Activated CD4-positive, alpha-beta memory T cell treated with anti-CD3 and anti-CD28 coated beads for 36 hours (primary cell): ENCODE measurements at places on chromosomes 5 and 9.

DNA sequence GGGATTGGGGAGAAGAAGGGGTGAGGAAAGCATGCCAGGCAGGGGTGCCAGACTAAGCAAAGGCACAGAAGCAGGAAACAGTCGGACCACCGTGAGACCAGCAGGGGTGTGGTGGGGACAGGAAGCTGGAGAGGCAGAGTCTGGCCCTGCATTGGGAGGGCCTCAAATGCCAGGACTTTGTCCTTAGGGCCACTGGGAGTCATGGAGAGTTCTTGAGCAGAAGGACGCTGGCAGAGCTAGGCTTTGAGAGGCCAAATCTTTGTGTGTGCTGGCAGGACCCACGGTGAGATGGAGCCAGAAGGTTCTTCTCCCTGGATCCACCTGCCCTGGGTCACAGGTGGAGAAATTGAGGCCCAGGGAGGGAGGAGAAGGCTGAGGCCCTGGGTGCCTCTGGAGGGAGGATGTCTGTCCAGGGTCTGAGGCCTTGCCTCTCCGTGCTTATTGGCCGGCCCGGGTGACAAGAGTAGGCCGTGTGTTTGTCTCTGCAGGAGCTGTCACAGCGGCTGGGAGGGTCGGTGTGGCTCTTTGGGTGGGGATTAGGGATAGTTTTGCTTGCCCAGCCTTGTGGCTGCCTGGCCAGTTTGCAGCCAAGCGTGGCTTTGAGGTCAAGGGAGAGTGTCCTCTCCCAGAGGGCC is 1.8 kb upstream of the ENG start:
- DNase-seq = no peak

- no peak for DNase-seq
Observed at GRCh38 chr5:130061746-130062145, 157.5 kb downstream of the CHSY3 start.

DNA sequence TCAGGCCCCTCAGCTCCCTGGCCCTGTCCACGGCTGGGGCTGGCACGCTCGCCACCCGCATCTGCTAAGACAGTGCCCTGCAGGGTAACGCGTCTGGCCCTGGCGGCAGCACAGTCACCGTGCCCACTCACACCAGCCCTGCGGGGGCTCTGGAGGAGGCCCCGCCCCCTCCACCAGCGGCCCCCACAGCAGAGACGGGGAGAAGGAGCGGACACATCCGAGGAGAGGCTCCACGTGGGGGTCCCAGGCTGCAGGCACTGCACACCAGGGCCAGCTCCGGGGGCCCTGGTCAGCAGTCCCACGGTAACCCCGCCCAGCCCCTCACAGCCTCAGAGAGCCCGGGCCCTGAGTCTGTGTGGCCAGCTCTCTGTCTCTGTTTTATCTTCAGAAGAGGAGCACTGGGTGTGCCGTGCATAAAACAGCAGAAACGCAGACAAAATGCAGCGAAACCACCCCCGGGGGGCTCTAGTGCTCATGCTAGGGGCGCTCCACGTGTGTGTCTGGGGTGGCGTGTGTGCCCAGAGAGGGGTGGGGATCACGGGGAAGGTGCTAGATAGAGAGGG is 47.5 kb upstream of the NRARP start:
- no peak for DNase-seq

GRCh38 chr5:143401227-143402016 is 2.1 kb downstream of the NR3C1 start:
- no peak for DNase-seq

DNA sequence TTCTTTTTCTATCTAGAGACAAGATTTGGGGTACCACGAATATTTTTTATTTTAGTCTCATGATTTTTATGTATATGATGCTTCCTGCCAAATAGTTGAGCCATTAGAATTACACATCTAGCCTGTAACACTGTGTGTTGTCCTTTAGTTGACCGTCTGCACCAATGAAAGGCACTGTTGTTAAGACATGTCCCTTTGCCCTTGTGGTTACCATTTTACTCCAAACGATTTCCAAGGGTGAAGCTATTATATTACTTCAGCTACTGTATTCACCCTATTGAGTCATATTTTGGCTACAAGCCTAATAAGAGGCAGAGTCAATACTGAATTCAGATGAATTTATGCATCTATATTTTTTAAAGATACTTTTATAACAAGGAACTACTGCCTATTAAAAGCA is 207.6 kb downstream of the CETN3 start:
- DNase-seq = no peak

DNA sequence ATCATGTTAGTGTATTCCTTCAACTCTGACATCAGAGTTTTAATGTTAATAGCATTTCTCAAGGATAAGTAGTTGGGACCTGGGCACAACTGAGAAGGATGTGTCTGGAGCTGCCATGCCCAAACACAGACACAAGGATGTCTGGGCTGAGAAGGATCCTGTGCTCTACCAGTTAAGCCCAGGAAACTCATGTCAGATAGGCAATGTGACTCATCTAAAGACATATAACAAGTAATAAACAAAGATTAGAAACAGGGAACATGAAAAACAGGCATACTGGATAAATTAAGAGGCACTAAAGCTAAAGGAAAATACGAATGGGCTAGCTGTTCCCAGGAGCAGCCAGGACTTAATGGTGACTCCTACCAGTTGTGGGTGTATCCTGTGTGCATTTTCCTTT is 9.1 kb upstream of the EGFLAM start:
- no peak for DNase-seq

DNA sequence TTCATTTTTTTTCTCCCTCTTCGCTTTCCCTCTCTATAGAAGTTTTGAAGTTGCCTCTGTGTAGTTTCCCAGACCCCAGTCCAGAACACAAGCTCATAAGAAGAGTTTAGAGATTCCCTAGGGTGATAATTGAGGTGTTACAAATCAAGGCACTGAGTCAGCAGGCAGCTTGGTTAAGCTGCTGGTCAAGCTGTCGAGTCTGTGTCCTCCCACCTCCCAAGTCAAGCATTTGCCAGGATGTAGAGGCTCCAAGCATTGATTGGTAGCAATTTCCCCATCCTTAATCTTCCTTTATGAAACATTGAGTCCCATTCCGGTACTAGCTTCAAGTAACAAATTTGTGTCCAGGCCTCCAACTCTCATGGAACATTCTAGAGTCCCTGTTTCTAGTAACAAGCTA is 47.5 kb upstream of the SLC1A1 start:
- no peak for DNase-seq

DNA sequence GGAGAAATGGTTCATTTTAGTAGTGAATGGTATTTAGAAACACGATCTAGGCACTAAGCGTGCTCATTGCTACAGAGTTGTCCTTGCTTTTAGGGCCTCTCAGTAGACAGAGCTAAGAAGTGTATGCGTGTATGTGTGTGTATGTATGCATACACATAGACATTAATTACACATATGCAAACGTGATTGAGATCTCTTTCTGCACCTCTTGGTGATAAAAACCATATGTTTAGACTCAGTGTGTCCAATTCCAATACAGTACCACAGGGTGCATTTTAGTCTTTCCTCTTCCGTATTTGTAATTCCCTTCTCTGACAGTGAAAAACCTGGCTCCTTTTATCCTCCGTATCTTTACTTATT is 13.1 kb downstream of the TRIO start:
- no peak for DNase-seq
